ENCODE measurements at places on chromosomes 3 and 15.

GRCh38 chr15:96887730-96888129 lies 557.2 kb downstream of the NR2F2 start:
- DNase-seq = no peak

DNA sequence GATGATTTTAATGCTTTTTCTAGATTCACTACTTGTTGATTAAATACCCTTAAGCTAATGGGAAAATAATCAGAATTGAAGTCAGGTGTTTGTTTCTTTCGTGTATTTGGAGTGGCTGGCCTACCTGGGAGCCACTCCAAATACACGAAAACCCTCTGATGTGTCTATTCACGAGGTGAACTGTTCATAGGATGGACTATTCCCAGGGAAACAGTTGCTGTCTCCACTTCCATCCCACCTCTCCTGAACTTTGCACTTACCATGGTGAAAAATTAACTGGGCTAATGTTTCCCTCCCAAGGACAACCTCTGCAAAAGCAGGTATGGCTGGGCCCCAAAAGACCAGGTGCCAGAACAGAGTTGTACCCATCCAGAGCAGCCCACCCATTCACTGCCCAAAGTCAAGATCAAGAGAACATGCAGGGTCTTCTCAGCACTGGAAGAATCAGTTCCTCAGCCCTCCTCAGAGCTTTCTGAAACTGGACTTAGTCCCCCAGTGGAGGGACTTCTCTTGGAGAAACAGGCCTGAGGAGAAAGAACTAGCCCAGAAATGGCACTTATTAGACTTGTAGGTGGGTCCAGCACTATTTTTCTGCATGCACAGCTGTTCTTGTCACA lies 2.9 kb upstream of the SMAD3 start:
- DNase-seq = no peak

- no peak for DNase-seq
These were observed 28.9 kb upstream of the KLHL6 start for GRCh38 chr3:183584246-183584913.

- no peak for DNase-seq
These were observed 276.7 kb upstream of the SGO1 start for GRCh38 chr3:20462723-20463122.

GRCh38 chr3:94024385-94024784 lies 4.0 kb downstream of the STX19 start:
- no peak for DNase-seq

GRCh38 chr3:183428447-183429211 lies at the start of gene MCF2L2:
TSS of gene MCF2L2 (minus strand) at chr3:183428619. CDS start at chr3:183427977, 642 bp downstream.
- DNase-seq = peak; percentile 59

DNA sequence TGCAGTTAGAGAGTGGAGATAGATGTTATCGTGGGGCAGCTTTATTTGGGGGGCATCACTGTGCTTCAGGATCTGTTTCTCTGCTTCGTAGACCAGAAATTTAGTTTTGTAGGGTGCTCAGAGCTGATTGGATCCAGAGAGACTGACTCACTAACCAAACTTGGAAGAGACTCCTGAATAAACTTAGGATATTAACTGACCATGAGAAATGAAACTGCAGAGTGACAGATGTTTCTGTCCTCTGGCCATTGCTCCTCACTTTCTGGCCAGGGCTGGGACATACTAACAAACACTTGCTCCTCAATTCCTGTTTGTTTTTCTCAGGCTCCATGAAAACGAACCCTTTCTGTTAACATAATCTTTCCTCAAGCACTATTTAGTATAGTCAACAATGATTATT lies 4.3 kb downstream of the ZNF592 start:
- no peak for DNase-seq

DNA sequence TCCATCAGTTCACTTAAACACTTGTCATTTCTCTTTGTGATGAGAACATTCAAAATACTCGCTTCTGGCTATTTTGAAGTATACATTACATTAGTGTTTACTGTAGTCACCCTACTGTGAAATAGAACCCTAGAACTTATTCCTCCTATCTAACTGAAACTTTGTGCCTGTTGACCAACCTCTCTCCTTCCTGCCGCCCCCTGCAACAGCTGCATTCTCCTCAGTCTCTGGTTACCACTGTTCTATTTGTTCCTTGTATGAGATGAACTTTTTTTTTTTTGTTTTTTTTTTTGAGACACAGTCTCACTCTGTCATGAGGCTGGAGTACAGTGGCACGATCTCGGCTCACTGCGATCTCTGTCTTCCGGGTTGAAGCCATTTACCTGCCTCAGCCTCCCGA lies 2.9 kb downstream of the RAD51 start:
- no peak for DNase-seq

DNA sequence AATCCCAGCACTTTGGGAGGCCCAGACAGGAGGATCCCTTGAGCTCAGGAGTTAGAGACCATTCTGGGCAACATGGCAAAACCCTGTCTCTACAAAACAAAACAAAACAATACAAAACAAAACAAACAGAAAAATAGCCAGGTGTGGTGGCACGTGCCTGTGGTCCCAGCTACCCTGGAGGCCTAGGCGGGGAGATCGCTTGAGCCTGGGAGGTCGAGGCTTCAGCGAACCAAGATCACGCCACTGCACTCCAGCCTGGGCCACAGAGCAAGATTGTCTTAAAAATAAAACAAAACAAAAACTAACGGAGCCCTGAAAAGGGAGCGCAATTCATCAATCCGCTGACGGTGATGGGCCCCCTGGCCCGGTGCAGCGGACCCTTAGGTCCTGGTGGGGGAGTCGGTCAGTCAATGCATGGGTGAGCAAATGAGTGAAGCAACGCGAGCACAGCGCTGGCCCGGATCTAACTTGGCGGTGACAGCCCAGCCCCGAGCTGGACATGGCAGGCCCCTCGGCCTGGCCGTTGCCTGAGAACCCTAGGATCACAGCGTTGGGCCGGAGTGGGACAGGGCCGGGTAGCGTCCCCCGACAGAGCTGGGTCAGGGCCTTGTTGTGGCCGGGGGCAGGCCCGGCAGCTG lies 52.4 kb upstream of the BLM start:
- DNase-seq = no peak

- no peak for DNase-seq
These were observed 111.8 kb upstream of the DPH6 start for GRCh38 chr15:35657679-35658311.

DNA sequence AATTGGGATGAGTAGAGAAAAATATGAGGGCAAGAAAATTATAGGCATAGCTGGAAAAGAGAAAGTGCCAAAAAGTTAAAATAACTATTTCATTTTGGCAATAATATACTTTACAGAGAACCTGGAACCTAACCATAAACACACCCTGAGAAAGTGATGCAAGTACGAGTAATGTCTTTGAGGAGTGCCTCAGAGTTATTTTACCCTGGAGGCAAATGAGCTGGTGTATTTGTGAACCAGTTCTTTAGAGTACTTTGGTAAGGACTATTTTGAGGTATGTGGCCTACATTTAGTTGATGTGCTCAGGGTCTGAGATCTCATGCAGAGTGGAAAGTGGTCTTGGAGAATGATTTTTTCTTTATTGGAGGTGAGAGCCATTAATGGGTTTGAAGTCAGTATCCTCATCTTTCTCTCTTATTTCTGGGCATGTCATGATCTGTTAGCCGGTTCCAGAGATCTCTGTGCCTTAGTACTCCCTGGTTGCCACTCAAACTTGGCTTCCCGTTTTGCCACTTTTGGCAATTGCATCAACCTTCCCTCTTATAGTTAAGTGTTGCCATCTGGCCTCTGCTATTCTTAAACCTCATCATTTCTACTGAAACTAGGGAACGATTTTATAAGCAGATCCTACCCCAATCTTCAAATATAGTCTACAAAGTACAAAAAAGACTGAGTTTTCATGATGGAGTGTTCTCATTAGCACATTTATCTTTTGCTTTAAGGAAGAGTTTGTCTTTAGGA lies 145.7 kb downstream of the EPHA6 start:
- no peak for DNase-seq

- DNase-seq = no peak
These were observed 906.0 kb upstream of the ALCAM start for GRCh38 chr3:104460477-104461406.

DNA sequence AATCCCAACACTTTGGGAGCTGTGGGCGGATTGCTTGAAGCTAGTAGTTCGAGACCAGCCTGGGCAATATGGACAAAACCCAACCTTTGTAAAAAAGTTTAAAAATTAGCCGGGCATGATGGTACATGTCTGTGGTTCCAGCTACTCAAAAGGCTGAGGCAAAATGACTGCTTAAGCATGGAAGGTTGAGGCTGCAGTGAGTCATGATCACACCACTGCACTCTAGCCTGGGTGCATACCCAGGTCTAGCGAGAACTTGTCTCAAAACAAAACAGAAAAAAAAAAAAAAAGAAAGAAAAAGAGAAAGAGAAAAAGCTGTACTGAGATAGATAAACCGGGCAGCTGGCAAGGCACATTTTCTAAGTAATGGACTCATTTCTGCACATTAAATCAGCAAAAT lies 10.6 kb downstream of the ARPP19 start:
- DNase-seq = no peak

GRCh38 chr3:152284906-152285305 lies 16.2 kb downstream of the MBNL1 start:
- no peak for DNase-seq

- no peak for DNase-seq
These were observed 44.5 kb downstream of the CP start for GRCh38 chr3:149177122-149177521.

DNA sequence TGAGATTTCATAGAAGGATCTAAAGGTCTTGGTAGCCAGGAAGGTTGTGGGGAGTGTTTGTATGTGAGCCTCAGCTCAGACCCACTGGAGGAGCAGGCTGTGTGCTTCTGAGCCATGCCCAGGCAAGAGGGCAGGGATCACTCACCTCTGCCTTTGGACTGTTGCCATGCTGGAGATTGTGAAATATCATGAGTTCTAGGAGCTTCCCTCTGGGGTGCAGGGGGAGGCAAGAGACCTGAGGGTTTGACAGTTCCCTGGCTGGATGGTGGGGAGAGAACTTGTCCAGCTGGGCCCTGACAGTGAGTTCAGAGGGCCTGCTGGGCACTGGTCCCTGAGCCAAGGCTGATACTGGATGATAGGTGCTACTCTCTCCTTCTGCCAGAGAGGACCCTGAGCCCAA lies 6.0 kb downstream of the SLC6A1 start:
- DNase-seq = no peak

- DNase-seq = no peak
These were observed 799.9 kb downstream of the AGBL1 start for GRCh38 chr15:86879250-86880229.

- peak; percentile 59 for DNase-seq
These were observed 1.6 kb downstream of the TSC22D2 start for GRCh38 chr3:150409512-150410310.

DNA sequence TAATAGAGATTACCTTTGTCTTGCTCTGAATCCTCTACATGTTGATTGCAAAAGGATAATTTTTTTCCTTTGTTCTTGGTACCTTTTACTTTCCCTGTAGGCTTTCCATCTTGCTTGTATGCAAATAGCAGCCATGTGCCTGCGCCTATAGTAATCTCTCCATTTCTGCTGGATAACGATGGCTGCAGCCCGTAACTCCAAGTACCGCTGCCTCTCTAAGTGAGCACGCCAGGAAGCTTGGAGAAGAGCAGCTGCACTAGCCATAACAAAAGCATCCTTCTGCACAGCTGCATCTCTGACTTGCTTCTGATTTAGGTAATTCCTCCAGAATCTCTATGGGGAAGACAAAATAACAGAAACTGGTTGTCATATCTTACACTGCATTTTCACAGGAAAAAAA lies 89.3 kb downstream of the NR2E3 start:
- no peak for DNase-seq

DNA sequence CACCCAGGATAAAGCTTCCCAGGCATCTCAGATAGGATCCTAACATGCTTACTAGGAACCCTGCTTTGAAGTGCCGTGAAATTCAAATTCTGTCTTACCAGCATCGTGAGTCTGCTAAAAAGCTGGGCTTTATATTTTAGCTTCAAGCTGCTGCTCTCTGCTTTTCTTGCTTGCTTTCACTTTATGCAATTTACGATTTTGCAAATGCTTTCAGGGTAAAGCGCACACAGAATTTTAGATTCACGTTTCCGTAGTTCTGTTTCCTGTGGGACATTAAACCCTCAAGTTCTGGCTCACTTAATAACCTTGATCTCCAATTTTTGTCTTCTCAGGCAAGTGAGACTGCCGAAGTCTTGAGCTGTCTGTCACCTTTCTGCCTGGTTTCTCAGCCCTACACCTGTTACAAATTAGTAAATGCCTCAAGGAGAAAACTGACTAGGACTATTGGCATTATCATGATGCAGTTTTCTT lies 170.5 kb upstream of the TGFBR2 start:
- no peak for DNase-seq

- DNase-seq = no peak
These were observed 65.6 kb upstream of the HEG1 start for GRCh38 chr3:125121246-125122010.

GRCh38 chr3:4807381-4808280 lies 171.6 kb upstream of the BHLHE40 start:
- DNase-seq = no peak

- DNase-seq = no peak
These were observed 48.2 kb upstream of the PYDC2 start for GRCh38 chr3:191412759-191413158.

DNA sequence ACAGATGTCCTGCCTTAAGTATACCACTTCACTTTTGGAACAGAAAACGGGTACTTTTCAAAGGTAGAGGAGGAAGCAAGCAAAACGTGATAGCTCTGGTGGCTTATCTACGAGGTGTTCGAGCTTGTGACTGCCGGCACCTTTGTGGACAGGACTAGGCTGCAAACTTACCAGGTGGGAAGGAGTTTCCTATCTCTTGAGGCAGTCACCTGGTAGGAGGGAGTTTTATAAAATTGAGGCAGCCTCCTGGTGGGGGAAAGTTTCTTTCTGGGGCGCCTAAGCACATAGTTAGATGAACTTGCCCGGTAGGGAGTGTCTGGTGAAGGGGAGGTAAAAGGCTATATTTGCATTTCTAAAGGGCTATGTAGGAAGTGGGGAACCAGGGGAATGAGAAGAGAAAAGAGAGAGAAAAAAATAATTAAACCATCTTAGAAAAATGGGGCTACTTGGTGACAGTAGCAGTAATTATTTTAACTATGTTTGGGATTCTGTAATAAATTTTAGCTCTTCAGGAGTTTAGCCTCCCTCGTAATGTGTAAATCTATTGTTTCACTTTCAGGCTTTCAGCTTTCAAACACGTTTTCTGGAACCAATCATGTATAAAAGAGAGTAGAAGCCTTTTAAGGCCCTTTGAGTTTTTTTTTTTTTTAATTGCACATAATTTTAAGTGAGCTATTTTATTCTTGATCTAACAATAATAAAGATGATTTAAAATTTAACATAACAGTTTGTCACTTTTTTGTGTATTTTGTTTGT lies 131.0 kb downstream of the IL5RA start:
- no peak for DNase-seq

DNA sequence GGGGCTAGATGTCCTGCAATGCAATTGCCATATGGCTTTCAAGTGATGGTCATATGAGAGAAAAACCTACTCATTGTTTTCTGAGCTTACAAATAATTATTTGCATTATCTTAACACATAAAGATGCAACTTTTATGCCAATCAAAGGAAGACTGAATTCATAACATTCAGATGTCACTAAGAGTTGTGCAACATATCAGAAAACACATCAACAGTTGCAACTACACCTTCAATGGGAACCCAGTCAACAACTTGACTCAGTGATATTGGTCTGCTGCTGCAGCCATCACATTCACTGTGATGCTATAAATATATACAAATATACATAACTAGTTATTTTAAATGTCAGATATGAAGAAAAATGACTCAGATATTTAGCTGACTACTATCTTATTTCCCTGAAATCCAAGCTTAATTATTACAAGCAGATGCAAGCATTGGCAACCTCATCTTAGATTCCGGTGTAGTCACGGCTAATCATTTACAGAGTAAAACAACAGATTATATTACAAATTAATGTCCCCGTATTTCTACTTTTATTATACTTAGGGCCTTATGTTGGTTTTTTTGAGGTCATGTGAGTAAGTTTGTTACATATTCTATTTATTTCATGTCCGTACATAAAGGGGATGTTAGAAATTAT lies 23.7 kb downstream of the CNTN3 start:
- no peak for DNase-seq

Measured in stimulated activated CD8-positive, alpha-beta memory T cell treated with anti-CD3 and anti-CD28 coated beads, Interleukin-4, amount 100 ng/mL, for 4 hours (primary cell).